ENCODE measurements at places on chromosomes 4 and X. TPM values are rescaled to one million over a fixed set of nuclear protein-coding genes. Genes with fewer than 3 reads are reported as not detected.

FAM47A gene
- total RNA-seq, result not detected

SFRP2 gene
- total RNA-seq, result 87.7 TPM

HHIP gene
- total RNA-seq, result 0.97 TPM

DNA sequence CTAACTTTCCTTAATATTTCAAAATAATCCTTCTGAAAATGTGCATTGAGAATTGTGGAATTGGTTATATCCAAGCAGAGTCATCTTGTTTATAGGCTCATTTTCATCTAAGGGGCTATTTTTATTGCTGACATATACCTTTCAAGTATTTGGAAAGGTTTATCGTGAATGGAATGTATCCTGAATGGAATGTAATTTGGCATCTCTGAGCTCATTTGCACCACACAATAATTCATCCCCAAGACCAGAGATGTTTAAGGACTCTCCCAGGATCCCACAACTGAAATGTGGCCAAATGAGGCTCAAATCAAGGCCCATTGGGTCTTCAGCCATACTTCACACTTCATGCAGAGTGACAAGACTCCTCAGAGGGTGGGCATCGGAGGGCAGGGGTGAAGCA lies 7.5 kb upstream of the SETD7 start:
- H3K27me3 ChIP-seq, result peaks cover 9% of the 10 kb centered on the region
- no peak overlapping the region for H3K27ac ChIP-seq
- DNase-seq, result no peak
- no peaks in the 10 kb centered on the region for H3K4me1 ChIP-seq
- H3K36me3 ChIP-seq, result no peaks in the 10 kb centered on the region
- H3K4me3 ChIP-seq, result no peak overlapping the region

GRCh38 chr4:2077537-2078460 lies 18.7 kb downstream of the NAT8L start:
- H3K4me1 ChIP-seq, result no peaks in the 10 kb centered on the region
- no peak for DNase-seq
- H3K36me3 ChIP-seq, result no peaks in the 10 kb centered on the region
- H3K27ac ChIP-seq, result no peak overlapping the region
- no peaks in the 10 kb centered on the region for H3K27me3 ChIP-seq

DNA sequence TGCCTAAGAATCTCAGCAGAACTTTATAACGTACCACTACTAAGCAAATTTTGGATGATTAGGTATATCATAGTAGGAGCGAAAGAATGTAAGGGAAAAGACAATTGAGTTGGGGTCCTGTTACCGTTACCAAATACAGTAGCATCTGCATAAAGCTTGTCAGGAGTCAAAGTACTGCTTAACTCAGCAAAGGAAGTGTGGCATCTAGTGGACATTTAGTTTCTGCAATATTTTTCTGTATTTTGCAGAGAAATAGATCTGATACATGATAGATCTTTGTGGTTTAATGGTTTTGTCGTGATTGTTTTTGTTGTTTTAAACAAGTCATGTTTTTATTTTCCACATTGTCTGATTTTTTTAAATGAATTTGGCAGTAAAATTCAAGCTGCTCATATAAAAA lies 81.0 kb upstream of the SMARCAD1 start:
- DNase-seq, result no peak
- H3K27me3 ChIP-seq, result peaks cover 31% of the 10 kb centered on the region
- H3K4me3 ChIP-seq, result no peak overlapping the region
- H3K4me1 ChIP-seq, result no peaks in the 10 kb centered on the region

DNA sequence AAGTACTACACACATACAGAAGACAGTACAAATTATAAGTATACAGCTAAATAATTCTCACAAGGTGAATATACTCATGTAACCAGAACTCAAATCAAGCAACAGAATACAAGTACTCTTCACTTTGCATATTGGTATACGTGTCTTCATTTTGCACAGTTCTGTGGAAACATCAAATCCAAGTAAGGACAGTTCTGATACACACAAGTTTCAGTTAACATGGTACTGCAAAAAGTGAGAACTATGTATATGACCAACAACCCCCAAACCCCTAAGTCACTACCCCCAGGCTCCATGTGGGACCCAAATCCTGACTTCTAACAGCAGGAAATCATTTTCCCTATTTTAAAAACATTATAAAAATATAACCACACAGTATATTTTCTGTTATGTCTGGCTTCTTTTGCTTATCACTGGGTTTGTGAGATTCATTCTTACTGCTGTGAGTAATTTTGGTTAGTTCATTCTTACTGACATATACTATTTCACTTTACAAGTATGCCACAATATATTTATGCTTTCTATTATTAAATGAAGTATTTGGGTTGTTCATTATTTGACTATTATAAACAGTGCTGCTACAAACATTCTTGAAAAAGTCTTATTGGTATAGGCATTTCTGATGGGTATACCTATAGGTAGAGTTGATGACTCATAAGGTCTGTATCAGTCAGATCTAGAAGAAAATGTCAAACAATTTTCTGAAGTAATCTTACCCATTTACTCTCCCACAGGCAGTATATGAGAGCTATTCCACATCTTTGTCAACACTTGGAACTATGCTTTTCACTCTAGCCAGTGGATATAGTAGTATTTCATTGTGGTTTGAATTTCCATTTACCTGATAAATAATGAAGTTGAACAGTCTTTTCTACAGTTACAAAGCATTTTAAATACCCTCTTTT lies 47.0 kb downstream of the SCLT1 start:
- peaks cover 3% of the 10 kb centered on the region for H3K36me3 ChIP-seq
- no peak overlapping the region for H3K27ac ChIP-seq
- H3K4me3 ChIP-seq, result no peak overlapping the region
- DNase-seq, result no peak
- H3K27me3 ChIP-seq, result no peaks in the 10 kb centered on the region
- peaks cover 5% of the 10 kb centered on the region for H3K4me1 ChIP-seq

DNA sequence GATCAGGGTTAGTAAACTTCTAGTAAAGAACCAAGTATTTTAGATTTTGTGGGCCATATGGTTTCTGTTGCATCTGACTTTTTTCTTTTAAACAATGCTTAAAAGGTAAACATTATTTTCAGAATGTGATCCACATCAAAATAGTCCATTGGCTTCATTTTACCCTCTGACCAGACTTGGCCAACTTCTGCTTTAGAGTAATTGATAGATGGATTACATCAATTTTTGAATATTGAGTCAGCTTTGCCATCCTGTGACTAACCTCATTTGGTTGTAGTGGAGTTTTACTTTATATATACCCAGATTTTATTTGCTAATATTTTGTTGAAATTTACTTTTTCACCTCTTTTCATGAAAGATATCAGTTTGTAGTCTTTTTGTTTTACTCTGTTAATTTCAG lies 559.8 kb downstream of the TLL1 start:
- no peaks in the 10 kb centered on the region for H3K36me3 ChIP-seq
- H3K27me3 ChIP-seq, result no peaks in the 10 kb centered on the region
- no peak overlapping the region for H3K27ac ChIP-seq
- H3K4me3 ChIP-seq, result no peak overlapping the region

GRCh38 chr4:41209187-41209586 lies 5.2 kb downstream of the APBB2 start:
- no peaks in the 10 kb centered on the region for H3K27me3 ChIP-seq
- H3K4me1 ChIP-seq, result peaks cover 65% of the 10 kb centered on the region
- H3K36me3 ChIP-seq, result peaks cover 3% of the 10 kb centered on the region
- no peak for DNase-seq
- H3K27ac ChIP-seq, result no peak overlapping the region
